ENCODE measurements at places on chromosomes 12 and 14.

DNA sequence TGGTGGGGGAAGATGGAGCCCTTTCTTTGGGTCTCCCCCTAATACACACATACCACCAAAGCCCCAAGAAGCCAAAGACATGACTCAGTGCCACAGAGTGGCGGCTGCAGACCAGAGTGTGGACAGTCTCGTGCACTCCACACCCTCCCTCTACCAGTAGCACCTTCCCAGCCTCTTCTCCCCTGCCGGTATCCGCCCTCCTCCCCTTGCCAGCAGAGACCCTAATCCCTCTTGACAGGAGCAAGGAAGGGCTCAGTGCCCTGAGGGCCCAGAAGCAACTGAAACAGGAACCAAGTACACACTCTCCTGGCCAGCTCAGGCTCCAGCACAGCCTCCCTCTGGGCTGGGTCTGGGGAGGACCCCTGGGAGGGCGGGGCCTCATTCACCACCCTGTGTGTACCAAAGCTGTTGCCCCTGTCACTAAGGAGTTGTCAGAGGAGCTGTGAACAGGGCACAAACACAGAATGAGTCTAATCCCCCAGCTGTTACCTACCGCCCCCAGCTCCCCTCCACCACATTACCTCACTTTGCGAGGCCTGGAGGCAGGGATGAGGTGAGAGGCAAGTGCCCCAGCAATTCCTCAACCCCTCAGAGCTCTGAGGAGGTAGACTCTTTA, 8.2 kb downstream of the SPRYD3 start:
- no peak for DNase-seq

DNA sequence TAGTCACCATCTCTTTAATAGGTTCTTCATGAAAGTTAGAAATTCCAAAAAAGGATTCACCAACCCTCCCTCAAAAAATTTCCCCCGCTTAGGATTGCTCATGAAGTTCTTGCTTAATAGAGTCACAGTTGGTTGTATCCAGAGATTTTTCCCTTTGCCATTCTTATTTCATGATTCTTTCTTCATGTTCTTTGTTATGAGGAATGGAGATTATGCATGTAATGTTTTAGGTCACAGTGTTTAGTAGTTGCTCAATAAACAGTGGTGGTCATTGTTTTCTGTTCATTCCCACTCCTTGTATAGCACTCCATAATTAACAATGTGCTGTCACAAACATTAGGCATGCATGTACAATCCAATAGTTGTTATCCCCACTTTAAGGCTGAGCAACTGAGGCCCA, 51.2 kb upstream of the RTRAF start:
- DNase-seq, result no peak

GRCh38 chr14:100409003-100409360, 85.8 kb downstream of the SLC25A47 start:
- no peak for DNase-seq

DNA sequence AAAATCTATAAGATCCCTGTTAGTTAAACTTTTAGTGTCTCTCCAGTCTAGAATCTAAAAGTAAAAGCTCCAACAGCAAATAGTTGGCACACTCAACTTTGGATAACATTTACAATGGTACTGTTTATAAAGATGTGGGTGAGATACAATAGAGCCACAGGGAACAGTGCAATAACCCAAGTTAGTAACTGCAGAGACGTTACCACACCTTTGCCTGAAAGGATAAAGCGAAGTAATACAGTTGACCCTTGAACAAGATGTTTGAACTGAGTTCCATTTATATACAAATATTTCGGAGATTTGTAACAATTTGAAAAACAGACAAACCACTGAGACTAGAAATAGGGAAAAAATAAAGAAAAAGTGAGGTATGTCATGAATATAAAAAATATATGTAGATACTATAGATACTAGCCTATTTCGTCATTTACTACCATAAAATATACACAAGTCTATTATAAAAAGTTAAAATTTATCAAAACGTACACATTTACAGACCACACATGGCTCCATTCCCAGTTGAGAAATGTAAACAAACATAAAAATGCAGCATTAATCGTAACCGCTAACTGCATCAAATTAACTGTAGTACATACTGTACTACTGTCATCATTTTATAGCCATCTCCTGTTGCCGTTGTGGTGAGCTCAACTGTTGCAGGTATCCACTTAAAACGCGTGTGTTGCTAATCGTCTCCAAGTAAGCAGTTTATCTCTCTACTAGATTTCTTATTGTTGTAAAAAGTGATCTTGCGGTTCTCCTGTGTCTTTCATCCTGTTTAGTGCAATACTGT, 56.5 kb upstream of the HIF1A start:
- no peak for DNase-seq

- DNase-seq, result no peak
Observed at GRCh38 chr14:74573421-74574089, 38.5 kb downstream of the LTBP2 start.

DNA sequence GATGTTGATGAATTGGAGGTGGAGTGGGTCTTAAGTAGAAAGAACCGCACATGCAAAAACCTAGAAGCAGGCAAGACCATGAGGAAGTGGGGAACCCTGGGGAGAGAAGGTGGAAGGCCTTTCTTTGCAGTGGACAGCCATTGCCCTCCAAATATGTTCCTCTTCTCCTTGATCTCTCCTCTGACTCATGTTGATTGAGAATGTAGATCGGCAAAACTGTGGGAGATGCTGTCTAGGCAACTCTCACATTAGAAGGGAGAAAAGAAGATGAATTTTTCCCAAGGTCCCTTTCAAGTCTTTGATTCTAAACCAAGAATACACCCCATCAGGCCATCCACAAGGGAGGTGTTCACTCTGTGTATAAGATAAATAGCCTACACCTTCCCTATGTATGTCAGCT, 257.5 kb downstream of the MSRB3 start:
- DNase-seq, result no peak

- DNase-seq, result peak; percentile 37
Observed at GRCh38 chr14:96118391-96118790, 79.2 kb downstream of the C14orf132 start.

DNA sequence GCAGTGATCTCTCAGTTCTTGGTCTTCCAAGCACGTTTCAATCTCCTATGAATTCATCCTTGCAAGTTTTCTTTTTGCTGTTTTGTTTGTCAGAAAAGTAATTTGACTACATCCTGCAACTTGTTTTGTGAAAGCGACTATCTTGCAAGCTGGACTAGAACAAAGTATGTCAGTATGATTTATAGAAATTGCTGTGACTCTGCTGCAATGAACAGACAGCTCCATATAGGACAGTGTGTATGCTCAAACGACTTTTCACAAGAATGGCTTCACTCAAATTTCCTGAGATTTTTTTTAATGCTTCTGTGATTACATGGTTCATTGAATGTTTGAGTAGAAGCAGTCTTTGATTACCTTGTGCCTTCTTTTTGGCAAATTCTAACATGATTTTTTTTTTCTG, 123.5 kb upstream of the TRHDE start:
- DNase-seq, result no peak
